Fibroblast of skin of right biceps (primary cell): ENCODE measurements at places on chromosomes 7 and 10.

GRCh38 chr7:91043186-91043585 lies 221.0 kb upstream of the FZD1 start:
- DNase-seq, result no peak

- no peak for DNase-seq
Measured at GRCh38 chr7:11430841-11431240, 401.2 kb downstream of the THSD7A start.

GRCh38 chr10:17668435-17669184 lies 24.7 kb downstream of the STAM start:
- no peak for DNase-seq

GRCh38 chr7:57354679-57355338 lies 95.2 kb upstream of the ZNF716 start:
- DNase-seq, result no peak

DNA sequence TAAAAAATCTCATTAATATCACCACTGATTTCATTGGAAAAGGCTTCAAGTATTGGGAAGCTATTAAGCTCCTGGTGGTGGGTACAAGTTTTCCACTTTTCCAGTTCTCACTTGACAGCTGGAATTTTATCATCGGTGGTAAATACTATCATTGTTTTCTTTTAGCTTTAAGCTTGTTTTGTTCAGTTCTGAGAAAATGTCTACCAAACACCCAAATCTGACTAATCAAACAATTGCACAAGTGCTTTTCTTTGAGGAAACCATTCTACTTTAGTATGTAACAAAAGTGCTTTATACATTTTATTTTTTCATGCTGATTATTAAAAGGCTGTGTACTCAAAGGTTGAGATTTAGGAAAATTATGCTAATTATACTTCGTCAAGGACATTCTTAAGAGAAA lies 7.9 kb downstream of the PRPF18 start:
- DNase-seq, result no peak

DNA sequence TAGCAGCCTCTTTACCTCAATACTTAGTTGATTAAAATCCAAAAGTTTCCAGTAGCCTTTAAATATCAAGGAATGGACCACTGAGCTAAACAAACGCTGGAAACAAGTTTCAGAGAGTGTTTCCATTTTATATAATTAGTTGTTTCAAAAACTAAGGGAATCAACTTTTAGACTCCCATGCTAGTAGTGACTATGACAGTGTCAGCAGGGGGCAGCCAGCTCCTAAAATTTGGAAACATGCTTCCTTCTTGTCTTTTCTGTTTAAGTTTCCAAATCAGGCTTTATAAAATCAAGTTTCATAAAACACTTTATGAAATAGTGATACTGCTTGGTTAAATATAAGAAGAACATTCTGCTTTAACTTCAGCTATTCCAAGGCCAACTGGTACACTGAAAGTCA lies 138.2 kb upstream of the TMEM229A start:
- DNase-seq, result no peak

DNA sequence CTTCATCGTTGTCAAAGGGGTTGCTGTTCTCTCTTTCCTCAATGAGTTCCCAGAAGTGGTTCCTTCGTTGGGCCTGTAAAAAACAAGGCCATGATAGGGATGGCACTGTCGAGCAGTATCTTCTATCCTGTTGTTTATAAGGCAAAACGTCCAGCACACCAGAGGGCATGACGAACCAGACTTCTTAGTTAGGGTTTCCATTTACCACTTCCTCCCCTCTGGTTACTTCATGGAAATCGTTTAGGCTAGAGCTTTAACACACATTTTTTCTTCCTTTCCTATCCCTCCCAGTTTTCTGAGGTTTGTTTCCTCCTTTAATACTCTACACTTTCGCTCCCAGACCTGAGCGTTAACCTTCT lies 24.7 kb downstream of the MKRN1 start:
- no peak for DNase-seq

- DNase-seq, result peak; percentile 17
Measured at GRCh38 chr7:29270594-29271318, 76.2 kb downstream of the CHN2 start.

- no peak for DNase-seq
Measured at GRCh38 chr10:43082087-43082486, 5.2 kb downstream of the RET start.

DNA sequence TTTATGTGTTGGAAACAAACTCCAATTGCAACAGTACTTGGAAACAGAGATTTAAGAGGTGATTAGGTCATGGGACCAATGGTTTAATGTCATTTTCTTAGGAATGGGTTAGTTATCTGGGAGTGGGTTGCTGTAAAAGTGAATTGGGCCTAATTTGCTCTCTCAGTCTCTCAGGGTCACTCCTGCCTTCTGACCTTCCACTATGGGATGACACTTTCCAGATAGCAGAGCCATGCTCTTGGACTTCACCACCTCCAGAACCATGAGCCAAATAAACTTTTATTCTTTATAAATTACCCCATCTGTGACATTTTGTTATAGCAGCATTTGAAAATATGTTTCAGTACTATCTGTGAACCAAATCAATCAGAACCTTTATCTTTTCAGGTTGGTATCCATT lies 1509.1 kb downstream of the REEP3 start:
- DNase-seq, result no peak

- peak; percentile 85 for DNase-seq
Measured at GRCh38 chr7:42338916-42339540, 102.0 kb upstream of the GLI3 start.

- no peak for DNase-seq
Measured at GRCh38 chr10:10959666-10960065, 58.0 kb upstream of the CELF2 start.

DNA sequence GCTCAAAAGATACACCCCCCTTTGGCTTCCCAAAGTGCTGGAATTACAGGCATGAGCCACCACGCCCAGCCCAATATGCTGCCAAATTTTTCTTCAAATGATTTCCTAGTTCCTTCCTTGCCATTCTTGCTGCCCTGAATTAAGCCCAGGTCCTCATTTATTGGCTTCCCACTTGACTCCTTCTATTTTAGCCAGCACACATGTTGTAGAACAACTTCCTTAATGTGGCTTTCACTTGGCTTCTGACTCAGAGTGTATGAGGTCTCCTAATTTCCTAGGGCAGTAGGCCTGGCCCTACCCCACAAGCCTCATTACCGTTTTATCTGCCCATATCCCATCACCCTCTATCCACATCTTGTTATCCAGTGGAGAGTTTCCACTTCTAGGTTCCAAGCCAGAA lies 21.8 kb upstream of the HIPK2 start:
- no peak for DNase-seq

DNA sequence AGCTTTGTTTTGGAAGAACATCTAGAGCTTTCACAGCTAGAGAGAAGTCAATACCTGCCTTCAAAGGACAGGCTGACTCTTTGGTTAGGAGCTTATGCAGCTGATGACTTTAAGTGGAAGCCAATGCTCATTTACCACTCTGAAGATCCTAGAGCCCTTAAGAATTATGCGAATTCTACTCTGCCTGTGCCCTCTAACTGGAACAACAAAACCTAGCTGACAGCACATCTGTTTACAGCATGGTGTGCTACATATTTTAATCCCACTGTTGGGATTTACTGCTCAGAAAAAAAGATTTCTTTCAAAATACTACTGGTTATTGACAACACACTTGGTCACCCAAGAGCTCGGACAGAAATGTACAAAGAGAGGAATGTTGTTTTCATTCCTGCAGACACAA lies 57.3 kb downstream of the PALS2 start:
- DNase-seq, result no peak

GRCh38 chr7:97026715-97027426 lies 2.2 kb upstream of the DLX5 start:
- no peak for DNase-seq

DNA sequence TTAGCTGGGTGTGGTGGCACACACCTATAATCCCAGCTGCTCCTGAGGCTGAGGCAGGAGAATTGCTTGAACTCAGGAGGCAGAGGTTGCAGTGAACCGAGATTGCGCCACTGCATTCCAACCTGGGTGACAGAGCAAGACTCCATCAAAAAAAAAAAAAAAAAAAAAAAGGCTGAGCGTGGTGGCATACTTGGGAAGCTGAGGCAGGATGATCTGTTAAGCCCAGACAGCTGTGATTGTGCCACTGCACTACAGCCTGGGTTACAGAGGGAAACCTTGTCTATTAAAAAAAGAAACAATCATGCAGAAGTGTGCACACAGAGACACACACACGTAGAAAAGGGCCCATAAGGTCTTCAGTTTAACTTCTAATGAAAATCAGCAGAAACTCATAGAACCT lies 150.6 kb downstream of the TPST1 start:
- no peak for DNase-seq

GRCh38 chr7:69674701-69675182 lies 76.5 kb downstream of the AUTS2 start:
- no peak for DNase-seq

DNA sequence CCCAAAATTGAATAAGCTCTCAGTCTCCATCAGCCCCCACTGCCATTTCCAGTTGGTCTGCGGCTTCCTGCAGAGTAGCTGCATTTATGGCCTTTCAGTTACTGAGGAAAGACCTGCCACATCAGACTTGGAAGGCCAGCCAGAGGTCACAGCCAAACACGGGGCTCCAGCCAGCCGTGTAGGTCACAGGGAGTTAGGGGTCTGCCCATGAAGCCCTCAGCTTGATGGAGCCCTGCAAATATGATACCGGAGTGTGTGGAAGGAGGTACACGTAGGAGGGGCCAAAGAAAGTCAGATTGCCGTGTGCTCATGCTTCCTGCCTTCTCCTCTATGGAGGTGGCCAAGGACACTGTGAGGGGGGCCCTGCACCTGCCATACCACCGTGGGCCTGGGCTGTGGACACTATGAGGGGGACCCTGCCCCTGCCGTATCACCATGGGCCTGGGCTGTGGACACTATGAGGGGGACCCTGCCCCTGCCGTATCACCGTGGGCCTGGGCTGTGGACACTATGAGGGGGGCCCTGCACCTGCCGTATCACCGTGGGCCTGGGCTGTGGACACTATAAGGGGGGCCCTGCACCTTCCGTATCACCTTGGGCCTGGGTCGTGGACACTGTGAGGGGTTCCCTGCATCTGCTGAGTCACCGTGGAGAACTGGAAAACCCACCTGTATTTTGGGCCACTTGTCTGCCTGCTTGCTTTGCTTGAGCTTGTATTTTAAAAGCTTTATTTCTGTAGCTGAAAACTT lies 335.7 kb upstream of the SHH start:
- no peak for DNase-seq

DNA sequence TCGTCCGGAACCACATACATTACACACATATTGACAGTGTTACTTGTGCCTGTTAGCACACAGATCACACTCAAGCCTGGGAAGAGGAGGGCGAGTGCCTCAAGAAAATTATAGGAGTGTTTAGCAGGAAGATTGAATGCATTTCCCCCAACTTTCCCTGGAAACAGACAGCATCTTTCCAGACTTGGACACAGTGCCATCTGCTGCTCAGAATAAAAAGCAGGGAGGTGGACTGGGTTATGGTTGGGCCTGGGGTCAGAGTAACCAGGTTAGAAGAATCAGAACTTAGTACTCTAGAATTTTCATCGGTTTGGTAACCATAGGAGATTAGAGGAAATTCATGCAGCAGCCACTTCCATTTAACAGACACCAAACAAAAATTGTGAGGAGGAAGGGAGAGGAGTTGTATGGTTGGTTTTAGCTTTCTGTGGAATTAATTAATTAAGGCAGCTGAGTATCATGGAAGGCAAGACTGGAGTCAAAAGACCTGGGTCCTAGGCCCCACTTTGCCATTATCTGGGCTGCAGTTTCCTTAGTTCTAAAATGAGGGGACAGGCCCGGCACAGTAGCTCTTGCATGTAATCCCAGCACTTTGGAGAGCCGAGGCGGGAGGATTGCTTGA lies 43.4 kb upstream of the OPTN start:
- DNase-seq, result peak; percentile 17

- no peak for DNase-seq
Measured at GRCh38 chr10:90822508-90822907, 35.3 kb downstream of the HTR7 start.

DNA sequence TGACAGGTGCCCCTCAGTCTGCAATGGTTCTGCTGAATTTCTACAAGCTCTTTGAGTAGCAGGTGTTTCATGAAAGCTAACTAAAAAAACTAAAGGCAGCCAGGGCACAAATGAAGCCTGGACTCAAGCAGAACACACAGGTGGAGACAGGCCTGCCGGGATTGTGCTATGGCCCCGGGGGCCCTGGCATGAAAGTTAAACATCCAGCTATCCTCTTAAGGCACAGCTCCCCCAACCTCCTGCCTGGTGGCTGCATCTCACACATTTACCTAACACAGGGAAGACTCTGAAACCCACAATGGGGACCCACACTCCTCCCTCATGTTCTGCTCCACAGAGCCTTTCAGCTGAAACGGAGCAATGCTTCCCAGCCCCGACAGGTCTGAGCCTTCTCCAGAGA lies 76.3 kb upstream of the CAMK2B start:
- no peak for DNase-seq

GRCh38 chr7:24862461-24862860 lies 105.2 kb upstream of the GSDME start:
- no peak for DNase-seq

DNA sequence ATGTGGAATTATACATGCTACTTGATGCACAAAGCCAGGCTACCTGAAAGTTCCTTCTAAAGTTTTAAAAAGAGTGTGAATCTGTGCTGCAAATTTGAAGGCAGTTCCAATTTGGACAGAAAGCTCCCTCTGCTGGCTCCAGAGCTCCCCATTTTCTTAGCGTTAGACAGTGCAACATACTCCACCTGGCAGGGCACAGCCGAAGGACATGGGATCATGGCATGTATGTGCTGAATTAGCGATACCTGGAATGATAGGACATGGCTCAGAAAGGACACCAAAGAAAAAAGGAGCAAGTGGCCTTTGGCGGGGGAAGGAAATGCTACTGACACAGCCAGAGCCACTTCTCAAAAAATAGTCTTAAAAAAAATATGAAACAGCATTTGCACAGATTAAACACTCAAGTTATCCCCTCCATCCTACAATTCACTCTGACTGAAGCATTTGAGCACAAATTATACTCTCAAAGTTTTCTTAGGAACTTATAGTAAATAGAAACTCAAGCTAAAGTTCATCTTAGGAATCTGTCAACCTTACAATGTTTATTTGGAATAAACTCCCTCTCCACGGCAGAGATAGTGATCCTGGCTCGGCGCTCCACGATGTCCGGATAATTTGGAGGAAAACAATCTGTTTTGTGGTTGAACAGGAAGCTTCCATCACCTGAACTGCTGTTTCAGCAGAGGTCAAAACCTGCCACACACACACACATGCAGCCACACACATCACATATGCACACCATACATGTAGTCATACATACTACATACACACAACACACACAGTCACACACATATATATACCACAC lies 80.0 kb downstream of the C7orf25 start:
- peak; percentile 51 for DNase-seq

GRCh38 chr10:95279042-95279820 lies 11.6 kb downstream of the PDLIM1 start:
- DNase-seq, result peak; percentile 73

- DNase-seq, result no peak
Measured at GRCh38 chr7:24283897-24284698, at the start of gene NPY. TSS of gene NPY (plus strand) at chr7:24284190. CDS start at chr7:24285241, 1,051 bp downstream.

GRCh38 chr10:11243425-11244222 lies 226.0 kb downstream of the CELF2 start:
- DNase-seq, result peak; percentile 50
